ELR (cell line): ENCODE measurements at places on chromosomes 1 and 21.

DNA sequence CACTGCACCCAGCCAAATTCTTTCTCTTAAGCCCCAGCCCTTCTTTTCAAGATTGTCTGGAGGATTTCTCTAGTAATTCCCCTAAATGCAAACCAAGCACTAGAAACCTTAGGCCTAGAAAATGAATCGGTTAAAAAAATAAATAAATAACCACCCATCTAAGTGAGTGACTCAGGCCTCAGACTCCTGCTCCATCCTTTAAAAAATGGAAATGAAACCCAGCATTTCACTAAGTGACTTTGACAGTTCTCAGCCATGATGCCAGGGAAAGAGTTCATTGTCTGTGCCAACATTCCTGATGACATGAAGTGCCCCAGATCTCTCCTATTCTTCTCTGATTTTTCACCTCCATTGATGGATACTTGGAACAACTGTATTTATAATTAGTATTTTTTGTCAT, 415.2 kb upstream of the DAB1 start:
- no peak for DNase-seq

GRCh38 chr1:90721210-90722194, 4.4 kb upstream of the BARHL2 start:
- peak; percentile 76 for DNase-seq

DNA sequence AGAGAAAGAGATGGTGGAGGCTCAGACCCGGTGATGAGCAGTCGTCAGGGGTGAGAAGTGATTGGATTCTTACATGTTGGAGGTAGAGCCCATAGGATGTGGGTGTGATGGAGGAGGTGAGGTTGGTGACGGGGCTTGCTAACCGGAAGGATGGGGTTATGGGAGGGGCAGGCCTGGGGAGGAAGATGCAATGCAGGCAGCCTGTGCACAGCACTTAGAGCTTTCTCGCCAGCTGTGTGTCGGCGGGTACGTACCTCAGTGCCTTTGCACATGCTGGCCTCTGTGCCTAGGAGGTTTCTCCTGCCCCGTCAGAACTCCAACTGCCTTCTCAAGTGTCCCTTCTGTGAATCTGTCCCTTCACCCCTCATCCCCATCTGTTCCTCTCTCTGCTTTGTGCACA, 2.9 kb upstream of the BSND start:
- no peak for DNase-seq

DNA sequence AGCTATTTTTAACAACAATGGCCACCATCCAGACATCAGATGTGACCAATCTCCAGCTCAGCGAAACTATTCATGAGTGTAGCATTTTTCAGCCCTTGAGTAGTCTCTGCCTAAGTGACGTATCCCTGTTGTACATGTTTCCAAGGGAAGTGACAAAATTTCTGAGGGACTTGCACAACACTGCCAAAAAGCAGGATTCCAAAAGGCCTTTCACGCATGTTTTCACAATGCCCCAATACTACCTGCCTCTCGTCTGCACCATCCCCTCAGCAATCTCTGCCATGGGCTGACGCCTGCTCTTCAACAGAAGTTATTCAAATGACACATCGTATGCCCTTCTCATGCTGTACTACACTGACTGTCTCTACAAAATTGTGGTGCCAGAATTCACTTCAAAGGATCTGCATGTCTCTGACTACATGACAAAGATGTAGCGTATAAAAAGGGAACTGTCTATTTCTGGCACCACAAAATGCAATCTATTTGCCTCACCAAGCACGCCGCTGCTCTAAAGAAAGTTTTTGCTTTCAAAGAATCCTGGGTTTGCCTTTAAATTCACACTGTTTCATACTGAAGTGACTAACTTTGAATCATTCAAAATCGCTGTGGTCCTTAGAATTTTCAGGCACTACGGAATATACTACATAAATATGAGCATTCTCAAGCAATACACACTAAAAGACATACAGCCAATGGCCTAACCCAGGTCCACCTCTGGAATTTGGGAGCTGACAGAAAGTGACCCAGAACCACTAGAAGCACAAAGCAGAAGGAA, 32.9 kb downstream of the JAK1 start:
- peak; percentile 91 for DNase-seq

GRCh38 chr21:41877901-41878830, 978 bp downstream of the PRDM15 start:
- peak; percentile 57 for DNase-seq

GRCh38 chr1:58626293-58626692, 49.2 kb upstream of the TACSTD2 start:
- DNase-seq = no peak

DNA sequence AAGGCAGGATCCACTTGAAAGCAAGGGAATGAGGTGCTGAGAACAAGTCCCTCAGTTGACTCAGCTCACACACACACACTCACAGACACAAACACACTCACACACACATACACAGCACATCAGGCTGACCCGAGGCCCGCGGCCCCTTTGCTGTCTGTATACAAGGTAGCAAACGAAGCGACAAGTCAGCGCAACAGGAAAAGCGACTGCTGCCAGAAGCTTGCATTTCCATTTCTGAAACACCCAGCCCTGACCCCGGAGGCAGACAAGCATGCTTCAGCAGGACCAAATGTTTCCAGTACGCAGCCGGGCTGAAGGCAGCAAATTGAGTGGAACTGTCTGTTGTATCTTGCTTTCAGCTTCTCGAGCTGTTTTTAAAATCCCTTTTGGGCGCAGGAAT, 501.6 kb downstream of the NPHP4 start:
- DNase-seq = no peak

- DNase-seq = no peak
Measured at GRCh38 chr1:202018468-202019234, 8.3 kb downstream of the ELF3 start.

- no peak for DNase-seq
Measured at GRCh38 chr21:45595574-45596295, 47.8 kb upstream of the PCBP3 start.

- DNase-seq = no peak
Measured at GRCh38 chr1:10761503-10762152, 34.8 kb downstream of the CASZ1 start.

DNA sequence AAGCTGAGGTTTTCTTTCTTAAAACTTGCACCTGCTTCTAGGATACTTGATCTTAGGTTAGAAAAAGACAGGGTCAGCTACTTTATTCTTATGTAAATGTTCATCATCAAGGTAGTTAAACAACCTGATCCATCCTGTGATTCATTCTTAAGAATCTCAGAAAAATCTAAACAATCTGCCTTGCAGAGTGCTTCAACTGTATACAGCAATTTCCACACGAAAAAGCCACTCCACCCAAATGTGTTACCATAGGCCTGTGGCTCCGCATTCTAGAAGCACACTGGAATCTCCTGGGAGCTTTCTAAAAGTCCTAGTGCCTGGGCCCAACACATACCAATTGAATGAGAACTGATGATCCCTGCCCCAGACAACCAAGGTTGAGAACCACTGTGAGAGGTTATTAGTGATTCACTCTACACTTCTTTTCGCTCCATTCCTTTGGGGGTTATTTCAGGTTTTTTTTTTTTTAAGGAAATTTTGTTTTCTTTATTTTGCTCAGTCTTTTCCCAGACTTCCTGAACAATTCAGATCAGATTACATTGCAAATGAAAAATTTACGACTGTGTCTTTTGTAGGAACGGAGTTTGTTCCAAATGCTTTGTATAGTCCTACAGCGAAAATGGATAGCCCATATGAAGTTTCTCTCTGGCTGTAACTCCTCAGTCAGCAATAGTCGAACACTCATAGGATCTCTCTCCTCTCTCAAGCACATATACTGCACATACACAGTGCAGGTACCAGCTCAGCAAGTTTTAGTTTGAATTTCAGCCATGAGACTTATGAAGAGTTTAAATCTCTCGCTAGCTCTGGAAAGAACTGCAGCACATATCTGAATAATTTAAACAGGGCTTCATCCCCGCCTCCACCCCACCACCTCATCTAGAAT, 16.1 kb downstream of the SMYD2 start:
- DNase-seq = peak; percentile 90

DNA sequence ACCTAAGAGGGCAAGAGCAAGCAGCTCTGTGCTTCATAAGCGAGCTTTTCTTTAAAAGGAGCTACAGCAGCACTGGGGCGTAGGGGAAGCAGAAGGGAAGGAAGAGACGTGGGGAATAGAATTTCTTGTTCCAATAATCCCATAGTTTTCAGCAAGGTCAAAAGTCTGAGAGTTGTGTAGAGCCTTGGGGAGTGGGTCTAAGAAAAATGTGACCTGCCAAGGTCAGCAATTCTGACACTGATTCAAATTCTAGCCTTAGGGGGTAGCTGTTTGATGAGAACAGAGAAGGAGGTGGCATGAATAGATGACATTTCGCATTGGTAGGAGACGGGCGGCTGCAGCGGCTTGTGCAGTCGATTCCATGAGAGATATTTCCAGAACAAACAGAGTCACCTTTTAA, 22.4 kb downstream of the PRRX1 start:
- no peak for DNase-seq

DNA sequence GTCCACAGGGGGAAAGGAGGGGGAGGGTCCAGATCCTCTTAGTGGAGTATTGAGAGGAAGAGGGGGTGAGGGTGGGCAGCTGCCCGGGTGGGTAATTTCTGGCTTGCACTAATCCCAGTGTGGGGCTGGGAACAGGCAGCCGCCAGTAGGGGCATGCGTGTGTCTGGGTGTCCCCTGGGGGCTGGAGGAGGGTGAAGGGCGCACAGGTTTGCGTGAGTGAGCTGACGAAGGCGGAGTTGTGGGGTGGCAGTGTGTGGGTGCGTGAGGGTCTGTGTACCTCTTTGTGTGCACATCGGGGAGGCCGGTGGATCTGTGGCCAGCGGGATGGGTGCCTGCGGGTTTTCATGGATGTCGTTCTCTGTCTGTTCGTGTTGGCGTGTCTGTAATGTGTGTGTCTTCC, 97.3 kb downstream of the PAX7 start:
- DNase-seq = no peak

DNA sequence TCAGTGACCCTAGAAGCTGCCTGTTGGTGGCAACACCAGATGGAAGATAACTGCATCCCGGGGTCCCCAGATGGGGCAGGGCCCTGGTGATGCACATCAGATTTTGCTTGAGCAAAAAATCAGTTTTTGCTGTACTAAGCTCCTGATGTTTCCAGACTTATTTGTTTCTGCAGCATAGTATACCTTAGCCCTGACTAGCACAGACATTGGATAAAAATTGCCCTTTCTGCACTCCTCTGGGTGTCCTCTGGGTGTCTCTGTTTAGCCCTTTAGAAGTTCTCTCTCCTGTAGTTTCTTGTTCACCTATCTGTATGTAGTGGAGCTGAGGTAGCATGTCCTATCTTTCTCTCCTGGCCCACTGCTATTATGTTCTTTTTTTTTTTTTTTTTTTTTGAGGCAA, 30.3 kb upstream of the PLA2G2C start:
- peak; percentile 39 for DNase-seq
